ENCODE measurements at places on chromosomes 6 and 20.

DNA sequence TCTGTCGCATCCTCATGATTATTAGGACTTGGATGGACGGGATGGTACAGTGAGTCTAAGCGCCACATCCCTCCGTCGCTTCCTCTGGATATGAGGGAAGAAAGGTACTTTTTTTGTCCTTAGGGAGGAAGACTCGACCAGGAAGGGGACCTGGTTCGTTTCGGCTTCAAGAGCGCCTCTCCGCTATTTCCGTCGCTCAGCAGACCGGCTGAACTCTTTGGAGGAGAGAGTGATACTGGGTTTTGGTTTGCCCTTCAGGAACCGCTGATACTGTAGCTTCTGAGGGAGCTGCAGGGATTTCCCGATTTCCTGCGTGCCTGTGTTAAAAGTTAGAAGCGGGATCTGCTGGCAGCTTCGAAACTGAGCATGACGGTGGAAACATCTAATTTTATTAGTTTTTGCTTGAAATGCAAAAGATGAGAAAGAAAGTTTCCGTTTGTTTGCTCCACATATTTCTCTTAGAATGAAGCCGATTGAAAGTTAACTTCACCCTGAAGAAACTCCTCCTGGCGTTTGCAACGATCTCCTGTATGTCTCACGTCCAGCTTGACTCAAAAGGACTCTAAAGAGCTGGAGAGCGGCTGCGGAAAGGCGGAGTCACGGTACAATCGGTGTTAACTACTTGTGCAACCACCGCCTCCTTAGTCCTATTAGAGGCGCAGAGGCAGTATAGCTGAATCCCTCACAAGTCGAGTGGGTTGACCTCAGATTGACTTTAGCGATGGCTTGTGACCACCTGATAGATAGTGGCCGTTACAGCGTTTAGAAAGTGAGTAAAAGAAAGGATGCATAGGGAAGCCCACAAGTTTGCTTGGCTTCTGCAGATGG, 129.4 kb downstream of the TRIM27 start:
- no peak for ATAC-seq

- ATAC-seq = no peak
These were observed 25.0 kb downstream of the CPNE5 start for GRCh38 chr6:36814249-36814648.

DNA sequence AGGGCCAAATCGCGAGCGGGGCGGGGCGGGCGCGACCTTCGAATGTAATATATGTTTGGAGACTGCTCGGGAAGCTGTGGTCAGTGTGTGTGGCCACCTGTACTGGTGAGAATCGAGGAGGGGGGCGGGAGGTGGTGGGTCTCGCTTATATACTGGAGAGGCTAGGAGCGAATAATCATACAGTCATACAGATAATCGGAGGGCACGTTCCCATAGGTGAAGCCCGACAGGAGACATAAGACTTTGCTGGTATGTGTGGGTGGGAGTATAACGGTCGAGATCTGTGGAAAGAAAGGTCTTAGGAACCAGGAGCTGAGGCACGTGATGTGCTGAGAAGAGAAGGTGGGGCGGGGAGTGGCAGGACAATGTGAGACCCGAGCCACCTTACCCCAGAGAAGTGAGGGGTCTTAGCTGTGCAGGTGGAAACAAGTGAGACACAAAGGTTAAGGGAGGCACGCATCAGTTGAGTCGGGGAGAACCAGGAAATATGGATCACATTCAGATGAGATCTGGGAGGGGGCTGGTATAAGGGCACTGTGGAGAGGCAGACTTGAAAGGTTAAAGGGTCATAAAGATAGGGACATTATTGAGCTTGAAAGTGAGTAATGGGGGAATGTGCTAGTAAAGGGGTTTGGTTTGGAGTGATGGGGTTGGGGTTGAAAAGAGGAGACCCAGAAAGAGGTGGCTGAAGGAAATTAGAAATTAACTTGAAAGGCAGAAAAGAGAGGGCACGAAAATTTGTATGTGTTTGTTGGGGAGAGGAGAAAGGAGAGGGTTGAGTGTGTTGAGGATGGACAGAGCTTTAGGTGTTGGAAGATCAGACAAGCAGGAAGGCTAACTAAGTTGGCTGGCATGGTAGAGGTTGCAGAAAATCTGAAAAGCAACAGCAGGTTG, 589 bp downstream of the RNF5 start:
- no peak for ATAC-seq

DNA sequence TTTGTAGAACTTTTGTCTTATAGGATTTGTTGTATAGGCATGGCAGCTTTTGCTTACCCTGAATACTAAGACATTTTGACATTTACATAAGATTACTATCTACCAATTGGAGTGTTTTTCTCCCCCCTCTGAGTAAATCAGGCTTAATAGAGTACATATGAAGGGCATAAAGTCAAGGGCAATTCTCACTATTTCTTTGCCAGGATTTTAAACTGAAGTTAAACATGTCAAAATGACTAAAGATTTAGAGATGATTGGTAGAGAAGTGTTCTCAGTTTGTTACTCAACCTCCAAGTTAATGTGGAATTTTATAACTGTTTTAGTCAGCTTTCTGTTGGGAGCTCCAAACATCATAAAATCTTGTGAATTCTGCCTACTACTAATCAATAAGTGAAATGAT, 157.8 kb downstream of the CDKAL1 start:
- no peak for ATAC-seq

- ATAC-seq = no peak
These were observed 111.2 kb upstream of the ADGRF1 start for GRCh38 chr6:47153404-47153755.

DNA sequence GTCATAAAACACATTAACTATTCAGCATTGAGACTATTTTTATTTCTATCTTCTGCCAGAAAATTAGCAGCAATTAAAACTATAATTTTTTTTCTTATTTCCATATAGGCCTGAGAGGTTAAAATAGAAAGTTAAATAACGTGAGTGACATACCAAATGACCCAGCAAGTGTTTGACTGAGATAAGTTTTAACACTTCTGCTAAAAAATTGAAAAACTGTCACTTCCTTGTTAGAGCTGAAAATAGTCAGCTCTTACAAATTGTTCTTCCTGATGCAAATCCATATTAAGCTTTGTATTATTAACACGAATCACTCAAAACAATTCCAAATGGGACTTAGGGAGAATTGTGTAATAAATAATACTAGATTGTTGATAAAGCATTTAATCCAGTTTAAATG, 26.5 kb upstream of the STX11 start:
- ATAC-seq = no peak

DNA sequence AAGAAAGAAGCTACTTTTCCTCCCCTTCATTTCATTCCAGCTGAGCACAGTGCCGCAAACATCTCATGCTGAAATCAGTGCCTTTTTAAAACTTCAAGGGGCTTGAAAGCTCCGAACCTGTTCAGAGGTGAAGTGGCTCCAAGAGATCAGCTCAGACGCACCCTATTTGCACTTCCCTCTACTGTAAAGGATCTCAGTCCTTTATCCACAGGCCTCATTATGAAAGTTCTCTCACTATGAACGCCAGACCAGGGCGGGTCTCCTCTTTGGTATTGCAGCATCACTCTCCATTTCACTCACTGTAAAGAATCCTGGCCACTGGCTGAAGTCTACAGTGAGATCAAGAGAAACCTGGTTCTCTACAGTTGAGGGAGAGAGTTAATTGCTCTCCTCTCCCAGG, 232.7 kb upstream of the POU3F2 start:
- no peak for ATAC-seq

- no peak for ATAC-seq
These were observed 169.5 kb downstream of the OTOR start for GRCh38 chr20:16917636-16918035.

- peak; percentile 52 for ATAC-seq
These were observed at the start of gene DNAH8 for GRCh38 chr6:38715016-38715689. Gene DNAH8 (plus strand): TSS chr6:38715311. CDS start chr6:38722810, 7,499 bp downstream.

- no peak for ATAC-seq
These were observed 721.1 kb downstream of the TENT5A start for GRCh38 chr6:81031416-81031815.

GRCh38 chr6:54624779-54625178, 221.8 kb upstream of the FAM83B start:
- ATAC-seq = no peak

All from motor neuron (in vitro differentiated cells).